ENCODE measurements at places on chromosomes 7 and 10.

GRCh38 chr7:148914208-148914777 lies 30.2 kb upstream of the EZH2 start:
- peak; percentile 33 for DNase-seq

DNA sequence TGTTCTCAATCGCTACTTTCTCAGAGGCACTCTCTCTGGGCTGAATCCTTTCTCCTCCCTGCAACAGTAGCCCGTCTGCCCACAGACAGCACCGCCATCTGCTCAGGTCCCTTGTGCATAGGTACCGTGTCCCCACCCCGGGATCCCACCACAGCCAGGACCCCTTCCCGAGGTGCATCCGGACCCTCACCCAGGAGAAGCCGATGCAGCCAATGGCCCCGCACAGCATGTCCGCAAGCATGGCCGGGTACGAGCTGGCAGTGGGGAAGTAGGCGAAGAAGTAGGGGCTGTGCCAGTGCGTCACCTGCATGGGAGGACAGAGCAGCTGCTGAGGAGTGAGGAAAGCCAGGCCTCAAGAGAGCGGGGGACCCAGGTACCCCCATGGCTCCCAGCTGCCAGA lies 25.5 kb downstream of the DDC start:
- no peak for DNase-seq

DNA sequence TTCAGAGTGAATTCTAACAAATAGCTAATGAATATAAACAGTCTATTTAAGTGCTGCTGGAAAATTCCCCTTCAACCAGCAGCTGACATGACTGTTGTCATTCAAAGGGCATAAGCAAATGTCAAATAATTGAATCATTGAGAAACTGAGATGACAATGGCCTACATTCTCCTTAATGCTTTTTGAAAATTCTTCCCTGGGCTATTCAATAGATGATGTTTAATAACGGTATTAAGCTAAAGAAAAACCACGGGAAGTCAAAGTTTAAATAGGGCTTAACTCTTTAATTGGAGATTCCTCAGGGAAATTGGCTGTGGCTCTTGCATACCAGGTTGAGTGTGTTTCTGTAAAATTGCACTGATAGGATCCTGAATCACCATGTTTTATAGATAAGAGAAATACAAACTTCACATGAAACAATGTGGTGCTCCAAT lies 77.0 kb downstream of the ARL4A start:
- DNase-seq = no peak

DNA sequence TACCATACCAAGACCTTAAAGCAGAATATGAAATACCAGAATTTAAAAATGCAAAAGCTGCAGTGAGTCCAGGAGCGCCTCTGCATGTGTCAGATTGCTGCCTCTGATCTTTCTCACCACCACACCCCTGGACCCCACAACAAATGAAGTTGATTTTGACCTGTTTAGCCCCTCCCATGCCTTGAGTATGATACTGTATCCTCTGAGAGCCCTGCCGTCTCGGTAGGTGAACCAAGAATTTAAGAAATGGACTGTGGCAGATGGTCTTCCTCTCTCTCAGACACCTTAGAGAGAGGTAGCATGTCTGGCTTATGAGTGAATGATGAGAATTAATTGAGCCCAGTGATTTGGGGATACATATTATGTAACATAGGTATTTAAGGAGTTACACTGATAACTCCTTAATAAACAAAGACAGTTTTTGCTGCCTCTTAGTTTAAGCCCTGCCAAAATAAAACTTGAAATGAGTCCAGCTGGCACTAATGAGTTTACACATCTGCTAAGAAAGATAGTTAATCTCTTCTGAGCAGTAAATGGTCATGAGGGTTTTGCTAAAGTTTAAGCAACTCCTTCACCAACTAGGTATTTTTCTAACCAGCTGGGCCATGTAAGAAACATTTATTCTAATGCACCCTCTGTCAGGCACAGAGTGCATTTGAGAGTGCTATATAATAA lies 4.5 kb upstream of the TFPI2 start:
- no peak for DNase-seq

- no peak for DNase-seq
Measured at GRCh38 chr7:89837515-89837914, 316.8 kb upstream of the STEAP1 start.

- DNase-seq = no peak
Measured at GRCh38 chr7:152025937-152026890, 740 bp downstream of the GALNT11 start.
